CD4-positive, alpha-beta T cell treated with Interleukin-17A for 4 hours (primary cell): ENCODE measurements at places on chromosomes 2 and 18.

GRCh38 chr18:77205769-77206168 is 43.9 kb upstream of the GALR1 start:
- DNase-seq = no peak

- no peak for DNase-seq
These were observed 2.0 kb downstream of the SATB2 start for GRCh38 chr2:199455545-199456382.

DNA sequence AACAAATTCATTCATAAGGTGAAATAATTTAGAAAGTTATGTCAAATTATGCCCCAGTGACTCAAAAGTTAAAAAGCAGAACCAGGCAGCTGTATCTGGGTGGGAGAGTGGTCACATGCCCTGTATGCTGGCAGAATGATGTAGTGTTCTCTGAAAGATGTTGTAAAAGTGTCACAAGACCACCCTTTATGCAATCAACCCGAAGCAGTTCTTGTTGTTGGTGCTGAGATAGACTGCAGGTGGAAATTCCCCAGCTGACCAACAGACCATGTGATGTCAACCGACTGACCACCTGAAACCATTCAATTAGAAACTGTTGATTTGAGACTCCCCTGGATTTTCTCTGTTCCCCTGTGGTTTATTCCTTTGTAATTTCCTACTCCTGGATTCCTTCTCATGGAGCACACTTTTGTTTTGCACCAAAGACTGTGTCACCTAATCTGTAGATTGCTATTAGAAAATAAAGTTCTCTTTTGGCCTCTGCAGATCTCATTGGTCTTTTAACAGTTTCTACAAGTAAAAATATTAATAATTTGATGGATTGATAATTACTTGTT is 1341.3 kb upstream of the LRRTM1 start:
- DNase-seq = no peak

DNA sequence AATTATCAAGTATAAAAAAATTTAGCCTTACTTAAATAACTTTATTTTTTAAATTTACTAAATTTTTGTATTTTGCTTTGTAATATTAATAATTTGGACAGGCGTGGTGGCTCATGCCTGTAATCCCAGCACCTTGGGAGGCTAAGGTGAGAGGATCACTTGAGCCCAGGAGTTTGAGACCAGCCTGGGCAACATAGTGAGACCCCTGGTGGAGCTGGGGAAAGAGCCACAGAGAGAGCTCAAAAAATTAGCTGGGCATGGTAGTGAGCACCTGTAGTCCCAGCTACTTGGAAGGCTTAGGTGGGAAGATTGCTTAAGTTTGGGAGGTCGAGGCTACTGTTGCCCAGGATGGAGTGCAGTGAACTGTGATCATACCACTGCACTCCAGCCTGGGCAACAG is 143.5 kb downstream of the B3GNT2 start:
- DNase-seq = peak; percentile 14

DNA sequence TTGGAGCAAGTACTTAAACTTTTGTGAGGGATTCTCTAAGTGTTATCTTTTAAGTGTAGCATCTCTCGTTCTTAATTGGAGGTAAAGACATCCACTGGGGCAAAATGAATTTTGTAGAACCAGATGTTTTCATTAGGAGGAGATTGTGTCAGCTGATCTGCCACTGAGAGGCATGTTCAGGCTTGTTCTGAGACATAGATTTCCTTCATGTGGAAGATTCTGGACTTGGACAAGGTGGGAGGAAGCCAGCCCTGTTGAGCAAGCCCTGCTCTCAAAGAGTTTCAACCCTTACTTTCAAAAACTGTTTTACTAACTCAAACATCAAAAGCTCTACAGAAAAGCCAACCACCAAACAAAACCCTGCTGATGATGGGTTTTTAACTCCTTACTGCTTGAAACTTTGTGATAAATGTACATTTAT is 6.5 kb downstream of the MAP4K4 start:
- DNase-seq = peak; percentile 51

DNA sequence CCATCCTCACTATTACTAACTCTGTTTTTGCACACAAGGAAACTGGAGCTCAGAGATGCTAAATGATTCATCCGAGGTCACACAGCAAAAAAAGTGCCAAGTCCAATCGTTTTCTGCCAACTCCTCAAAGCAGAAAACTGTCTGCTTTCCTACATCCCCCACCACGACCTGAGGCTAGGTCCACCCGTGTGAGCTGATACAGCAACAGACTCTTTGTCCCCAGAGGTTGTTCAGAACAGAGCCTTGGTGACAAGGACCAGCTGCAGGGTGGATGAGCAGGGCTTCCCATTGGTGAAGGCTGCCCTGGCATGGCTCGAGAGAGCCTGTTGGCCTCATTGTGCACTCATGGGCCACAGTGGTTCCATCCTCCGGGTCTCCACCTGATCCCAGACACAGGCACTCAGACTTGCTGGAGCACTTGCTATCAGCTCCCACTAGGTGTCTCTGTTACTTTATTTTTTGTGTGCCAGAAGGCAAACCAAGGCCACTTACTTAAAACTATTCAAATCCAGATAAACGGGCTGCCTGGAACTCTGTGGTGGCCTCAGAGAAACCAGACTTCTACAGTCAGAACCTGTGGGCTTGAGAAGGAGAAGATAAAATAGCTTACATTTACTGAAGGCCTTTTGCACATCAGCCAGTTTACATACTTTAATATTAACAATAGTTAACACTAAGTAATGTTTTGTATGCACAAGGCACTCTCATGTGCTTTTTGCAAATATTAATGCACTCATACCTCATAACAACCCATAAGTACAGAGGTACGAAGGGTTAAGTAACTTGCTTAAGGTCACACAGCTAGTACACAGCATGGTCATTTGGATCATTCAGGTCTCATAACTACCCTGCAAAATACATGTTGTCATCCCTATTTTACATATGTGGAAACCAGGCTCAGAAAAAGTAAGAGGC is 62.9 kb upstream of the CTIF start:
- DNase-seq = peak; percentile 26

GRCh38 chr2:181552808-181553207 is 95.6 kb downstream of the ITGA4 start:
- DNase-seq = no peak

DNA sequence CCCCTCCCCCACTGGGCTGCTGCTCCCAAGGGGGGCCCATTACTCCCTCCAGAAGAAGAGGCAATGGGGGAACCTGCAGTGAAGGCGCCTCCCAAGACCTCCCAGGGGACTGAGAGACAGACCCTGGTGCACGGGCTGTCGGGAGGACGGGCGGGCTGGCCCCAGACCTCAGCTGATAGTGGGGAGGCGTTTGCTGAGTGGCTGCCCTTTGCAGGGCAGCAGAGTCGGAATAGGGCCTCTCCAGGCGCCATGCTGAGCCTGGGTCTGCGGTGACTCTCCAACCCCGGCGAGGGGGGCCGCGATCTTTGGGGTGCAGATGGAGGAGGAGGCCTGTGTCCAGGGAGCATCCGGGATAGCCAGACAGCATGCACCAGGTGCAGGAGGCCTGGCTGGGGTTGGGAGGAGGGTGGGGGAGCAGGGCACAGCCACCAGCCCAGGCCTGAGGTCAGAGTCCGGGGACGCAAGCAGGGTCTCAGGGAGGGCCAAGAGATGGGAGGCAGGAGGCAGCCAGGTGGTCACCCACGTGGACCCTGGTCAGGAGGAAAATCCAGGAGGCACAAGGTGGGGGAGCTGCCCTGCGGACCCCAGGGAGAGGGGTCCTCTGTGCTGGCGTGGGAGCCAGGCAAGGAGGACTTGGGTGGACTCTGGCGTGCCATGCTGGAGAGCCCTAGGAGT is 11.0 kb downstream of the CROCC2 start:
- no peak for DNase-seq

GRCh38 chr2:231557571-231558217 is 27.4 kb upstream of the NMUR1 start:
- peak; percentile 64 for DNase-seq

DNA sequence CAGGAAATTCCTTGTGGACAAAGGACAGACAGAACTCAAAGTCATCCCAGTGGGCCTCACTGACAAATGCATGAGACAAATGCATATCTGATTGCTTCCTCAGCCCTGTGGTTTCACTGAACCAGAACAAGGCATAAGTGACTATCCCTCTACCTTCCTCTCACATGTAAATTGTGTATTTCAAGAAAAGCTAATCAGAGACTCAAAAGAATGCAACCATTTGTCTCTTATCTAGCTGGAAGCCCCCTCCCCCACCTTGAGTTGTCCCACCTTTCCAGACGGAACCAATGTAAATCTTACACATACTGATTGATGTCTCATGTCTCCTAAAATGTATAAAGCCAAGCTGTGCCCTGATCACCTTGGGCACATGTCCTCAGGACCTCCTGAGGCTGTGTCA is 102.0 kb upstream of the TMEM200C start:
- no peak for DNase-seq

DNA sequence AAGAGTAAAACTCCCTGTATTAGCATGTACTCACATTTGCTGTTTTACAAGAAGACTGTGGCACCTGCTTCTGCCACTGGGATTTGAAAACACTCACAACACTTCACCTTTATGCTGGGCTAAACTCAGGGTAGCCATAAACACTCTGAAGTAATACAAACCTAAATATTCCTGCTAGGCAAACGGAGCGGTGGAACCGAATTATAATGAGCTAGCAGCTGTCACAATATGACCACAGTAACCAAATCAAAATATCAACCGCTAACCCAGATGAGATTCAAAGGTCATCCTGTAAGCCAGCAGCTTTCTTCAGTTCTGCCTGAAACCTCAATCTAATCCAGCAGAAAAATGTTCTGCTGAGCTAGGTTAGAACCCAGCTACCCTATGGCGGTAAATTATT is 132.1 kb downstream of the TCF4 start:
- no peak for DNase-seq

- no peak for DNase-seq
These were observed 112.9 kb downstream of the SOS1 start for GRCh38 chr2:39007875-39008504.

DNA sequence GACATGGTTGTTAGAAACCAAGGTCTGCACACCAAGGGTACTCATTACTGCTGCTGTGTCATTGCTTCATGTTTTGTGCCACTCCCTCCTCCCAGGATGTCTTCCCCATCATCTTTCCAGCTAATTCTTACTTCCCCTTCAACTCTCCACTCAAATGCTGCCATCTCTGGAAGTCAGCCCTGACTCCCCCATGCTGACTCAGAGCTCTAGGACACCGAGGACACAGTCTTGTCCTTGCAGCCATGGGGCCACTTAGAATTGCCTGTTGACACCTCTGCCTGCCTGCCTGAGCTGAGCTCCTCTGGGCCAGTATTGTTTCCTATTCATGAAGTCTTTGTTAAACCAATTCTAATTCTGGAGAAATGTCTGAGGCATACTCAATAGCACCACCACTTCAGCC is 100.2 kb downstream of the GYPC start:
- DNase-seq = no peak

DNA sequence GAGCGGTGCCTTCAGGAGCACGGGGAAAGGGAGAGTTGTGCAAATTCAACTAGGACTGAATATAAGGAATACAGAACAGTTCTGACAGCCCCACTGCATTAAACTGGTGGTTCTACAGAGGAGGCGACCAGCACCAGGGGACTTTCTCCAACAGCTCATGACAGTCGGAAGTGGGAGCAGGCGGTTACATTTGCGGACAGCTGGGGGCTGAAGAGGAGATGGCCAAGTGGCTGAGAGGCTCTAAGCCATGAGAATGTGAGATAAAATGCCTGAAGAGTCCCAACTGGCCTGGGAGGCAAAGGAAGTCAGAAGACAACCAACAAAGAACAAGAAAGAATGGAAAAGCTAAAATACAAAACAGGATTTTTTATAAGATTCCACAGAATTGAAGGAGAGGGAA is 141.3 kb downstream of the L3MBTL4 start:
- no peak for DNase-seq

DNA sequence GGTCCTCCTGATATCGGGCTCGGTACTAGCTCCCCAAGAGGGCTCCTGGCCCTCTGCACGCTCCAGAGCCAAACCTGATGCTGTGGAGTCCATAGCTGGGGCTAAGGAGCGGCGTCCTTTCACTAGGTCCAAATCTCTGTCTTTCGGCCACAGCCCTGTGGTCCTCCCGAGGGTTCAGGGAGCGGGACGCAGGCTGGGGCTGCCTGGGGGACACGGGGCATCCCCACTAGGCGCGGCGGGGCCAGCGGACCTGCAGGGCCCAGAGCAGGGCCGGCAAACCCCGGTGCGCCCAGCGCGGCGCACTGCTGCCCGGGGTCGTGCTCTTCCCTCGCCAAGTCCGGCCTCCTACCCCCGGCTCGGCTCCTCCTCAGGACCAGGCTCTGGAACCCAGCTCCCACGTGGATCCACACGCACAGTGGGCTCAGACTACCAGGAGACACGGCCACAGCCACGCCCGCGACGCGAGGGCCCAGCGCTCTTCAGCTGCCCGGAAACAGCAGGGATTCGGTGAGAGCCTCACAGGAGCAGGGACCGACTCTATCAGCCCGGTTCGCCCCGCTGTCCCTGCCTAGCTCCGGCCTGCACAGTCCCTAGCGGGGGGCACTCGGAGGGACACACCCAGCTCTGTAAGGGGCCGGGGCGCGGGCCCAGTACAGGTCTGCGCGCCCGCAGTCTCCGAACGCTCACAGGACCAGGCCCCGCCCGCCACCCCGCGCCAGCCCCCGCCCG is 593 bp downstream of the ZNF514 start:
- DNase-seq = no peak

DNA sequence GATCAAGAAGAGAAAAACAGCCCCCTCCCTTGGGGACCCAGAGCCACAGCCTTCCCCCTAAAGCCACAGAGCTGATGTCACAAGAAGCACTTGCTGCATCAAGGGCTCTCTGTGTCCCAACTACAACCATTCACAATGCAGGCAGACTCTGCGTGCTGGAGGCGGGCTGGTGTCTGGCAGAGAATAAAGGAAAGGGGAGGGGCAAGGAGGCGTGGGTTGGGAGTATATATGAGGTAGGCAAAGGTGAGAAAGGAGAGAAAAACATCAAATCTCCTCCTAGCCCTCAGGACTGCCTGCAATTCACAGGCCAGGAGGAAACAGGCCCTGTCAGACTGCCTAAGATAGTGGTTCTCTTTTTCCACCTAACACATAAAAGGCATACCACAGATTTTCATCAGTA is 48.8 kb upstream of the IHH start:
- DNase-seq = peak; percentile 39

DNA sequence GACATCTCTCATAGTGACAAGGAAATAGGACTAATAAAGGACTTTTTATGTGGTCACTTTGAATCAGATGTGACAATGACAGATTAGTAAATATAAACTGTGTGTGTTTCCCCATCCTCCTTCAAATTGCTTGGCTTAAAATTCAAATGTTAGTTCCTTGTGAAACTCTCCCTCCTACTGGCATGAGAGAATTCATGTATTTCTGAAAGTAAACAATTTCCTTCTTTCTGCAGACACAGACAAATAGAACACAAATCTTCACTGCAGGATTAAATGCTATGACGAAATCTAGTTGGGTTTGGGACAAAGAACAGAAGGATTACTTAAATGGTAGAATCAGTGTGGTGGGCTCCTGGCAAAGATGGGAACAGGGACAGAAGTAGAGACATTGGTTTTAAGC is 328.7 kb upstream of the FAM98A start:
- DNase-seq = no peak

DNA sequence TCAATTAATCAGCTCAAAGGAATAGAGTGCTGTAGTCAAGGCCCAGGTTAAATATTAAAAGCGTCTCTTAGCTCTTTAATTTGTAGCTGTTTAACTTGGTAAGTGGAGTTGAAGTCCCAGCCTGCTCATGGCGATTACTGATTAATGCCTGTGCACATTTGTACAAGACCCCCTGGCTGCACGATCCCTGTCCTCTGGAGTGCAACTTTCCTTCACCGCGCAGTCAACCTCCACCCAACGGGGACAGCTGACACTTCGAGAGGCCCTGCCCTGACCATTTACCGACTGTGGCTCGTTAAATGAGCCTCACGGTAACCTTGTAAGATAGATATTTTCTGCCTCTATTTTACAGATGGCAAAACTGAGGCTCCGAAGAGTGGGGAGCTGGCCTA is 5.5 kb upstream of the CYS1 start:
- no peak for DNase-seq

- DNase-seq = no peak
These were observed 42.3 kb downstream of the B3GNT2 start for GRCh38 chr2:62238236-62238635.
